ENCODE measurements at places on chromosomes 13 and 19.
A peak's percentile ranks its signal among the peaks of the same experiment; 100 is the strongest.

DNA sequence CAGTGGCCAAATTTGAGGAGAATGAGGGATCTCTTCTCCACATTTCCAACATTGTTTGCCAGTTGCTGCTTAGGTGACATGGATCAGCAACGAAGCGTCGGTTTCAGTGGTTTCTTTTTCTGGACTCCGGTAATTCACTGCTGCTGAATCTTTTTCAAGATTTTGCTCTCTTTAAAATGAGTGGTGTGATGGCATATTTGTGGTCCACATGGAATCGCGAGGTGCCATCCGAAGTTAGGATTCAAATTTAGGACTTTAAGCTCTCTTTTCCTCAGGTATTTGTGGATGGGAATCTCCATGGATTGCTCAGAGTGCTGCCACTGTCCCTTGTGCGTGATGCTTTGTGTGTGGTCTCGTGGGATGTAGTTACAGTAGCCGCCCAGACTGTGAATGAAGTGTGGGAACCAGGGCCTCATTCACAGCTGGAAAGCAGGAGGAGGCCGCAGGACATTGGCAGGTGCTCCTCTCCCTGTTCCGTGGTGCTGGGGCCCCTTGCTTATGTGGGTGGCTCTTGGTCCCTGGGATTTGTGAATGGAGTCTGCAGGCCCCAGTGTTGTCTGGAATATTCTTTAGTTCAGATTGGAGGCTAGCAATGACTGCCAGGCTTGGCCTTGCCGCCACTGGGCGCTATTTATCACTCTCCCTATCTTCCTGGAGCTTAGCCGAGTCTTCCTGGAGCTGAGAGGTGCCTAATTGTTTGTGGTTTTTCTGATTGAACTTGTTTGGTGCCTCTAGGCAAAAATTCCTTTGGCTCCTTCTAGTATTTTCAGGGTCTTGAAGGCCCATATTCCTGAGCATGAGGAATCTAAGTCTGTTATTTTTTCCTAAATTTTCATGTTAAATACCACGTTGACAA lies 1.5 kb downstream of the ILF3 start:
- DNase-seq = peak; percentile 42

DNA sequence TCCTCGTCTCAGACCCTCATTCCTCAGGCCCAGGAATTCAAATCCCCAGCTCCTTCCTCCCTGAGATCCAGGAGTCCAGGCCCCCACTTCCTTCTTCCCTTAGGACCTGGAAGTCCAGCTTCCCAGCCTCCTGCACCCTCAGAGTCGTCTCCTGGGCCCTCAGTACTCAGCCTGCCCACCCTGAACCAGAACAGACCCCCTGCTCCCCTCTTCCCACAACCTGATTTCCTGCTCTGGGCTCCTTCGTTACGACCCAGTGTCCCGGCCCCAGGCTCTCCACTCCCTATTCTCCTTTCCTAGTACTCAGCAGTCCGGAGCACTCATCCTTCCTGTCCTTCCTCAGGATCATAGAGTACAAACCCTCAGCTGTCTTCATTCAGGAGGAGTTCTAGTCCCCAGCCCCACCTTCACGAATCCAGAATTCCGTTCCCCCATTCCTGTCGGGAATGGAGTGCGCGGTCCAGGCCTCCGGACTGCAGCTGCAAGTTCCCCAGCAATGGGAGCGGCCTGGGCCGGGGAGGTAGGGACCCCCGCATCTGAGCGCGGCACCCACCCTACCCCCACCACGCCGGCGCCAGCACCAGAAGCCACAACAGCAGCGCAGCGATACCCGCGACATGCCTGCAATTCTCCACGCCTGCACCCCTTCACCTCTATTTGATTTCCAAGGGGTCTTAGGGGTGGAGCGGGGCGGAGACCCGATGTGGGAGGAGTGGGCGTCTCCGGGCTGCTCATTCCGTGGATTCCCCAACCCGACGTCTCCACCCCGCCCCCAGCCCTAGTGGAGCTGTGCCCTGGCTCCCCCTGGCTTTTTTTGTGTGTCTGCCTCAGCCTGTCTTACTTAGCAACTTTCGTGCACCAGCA lies 12.7 kb downstream of the EGLN2 start:
- DNase-seq = no peak

DNA sequence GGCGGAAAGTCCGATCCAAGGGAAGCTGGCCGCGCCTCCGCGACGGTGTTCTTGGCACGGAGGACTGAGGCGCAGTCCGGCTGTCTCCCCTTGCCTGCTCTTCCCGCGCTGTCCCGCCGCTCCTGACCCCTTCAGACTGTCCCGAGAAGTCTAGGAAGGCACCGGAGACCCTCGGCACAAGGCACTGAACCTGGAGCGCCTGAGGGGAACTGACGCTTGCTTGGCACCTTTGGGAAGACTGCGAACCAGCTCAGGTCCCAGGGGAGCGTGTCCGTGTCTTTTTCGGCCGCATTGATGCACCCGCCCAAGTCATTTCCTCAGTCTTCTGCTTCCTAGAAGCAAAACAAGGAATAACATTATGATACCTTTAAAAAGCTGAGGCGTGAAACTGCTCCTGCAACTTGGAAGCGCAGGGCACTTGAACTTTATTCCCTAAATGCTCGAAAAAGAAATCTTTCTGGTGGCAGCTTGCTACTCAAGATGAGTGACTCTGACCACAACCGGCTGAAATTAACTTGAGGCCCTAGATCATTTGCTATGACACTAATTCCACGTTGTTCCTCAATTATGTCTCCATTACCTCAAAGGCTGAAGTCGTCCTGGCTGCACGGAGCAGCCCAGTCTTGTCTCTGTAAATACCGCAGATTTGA lies 735 bp upstream of the FLT1 start:
- DNase-seq = no peak

DNA sequence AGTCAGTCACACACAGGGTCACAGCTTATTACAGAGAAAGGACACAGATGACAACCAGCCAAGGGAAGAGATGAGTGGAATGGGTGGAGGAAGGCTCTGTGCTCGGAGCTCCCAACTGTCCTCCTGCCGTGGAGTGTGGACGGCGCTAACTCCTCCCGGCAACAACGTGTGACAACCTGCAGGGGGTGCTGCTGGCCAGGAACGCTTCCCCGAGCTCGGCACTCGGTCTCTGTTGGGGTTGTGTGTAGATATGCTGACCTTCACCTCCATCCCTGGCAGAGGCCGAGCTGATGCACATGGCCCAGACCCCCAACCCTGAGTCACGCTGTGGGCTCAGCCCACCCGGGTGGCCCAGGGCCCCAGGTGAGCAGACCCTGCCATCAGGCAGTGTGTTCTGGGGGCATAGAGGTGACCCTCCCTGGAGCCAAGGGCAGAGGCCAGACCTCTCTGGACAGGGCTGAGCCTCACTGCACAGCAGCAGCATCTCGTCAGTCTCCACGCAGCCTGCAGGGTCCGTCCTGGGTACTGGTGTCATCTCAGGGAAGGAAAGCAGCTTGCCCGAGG lies 14.1 kb downstream of the ZNF444 start:
- DNase-seq = no peak

- no peak for DNase-seq
Measured at GRCh38 chr13:35923347-35923746, 207.8 kb downstream of the DCLK1 start.

GRCh38 chr13:67306742-67307141 lies 76.6 kb upstream of the PCDH9 start:
- no peak for DNase-seq

DNA sequence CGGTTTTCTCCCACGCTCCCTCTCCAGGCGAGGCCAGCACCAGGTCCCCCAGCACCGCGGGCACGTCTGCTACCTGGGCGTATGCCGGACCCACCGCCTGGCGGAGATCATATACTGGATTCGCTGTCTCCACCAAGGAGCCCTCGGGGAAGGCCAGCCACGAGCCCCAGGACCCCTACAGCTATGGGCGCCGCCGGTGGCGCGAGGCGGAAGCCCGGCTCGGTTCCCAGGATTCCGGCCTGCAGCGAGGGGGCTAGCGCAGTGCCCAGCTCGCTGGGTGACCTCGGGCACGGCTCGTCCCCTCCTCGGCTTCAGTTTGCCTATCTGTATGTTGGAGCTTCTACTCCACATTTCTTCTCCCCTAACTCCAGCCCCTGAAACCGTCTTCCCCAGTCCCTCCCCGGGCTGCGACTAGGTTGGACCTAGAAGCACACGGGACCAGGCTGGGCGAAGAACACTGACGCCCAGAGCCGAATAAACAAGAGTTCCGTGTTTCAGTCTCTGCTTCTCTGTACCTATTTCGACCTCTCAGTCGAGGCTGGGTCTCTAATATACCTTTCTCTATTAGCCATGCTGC lies 749 bp upstream of the CPT1C start:
- no peak for DNase-seq

DNA sequence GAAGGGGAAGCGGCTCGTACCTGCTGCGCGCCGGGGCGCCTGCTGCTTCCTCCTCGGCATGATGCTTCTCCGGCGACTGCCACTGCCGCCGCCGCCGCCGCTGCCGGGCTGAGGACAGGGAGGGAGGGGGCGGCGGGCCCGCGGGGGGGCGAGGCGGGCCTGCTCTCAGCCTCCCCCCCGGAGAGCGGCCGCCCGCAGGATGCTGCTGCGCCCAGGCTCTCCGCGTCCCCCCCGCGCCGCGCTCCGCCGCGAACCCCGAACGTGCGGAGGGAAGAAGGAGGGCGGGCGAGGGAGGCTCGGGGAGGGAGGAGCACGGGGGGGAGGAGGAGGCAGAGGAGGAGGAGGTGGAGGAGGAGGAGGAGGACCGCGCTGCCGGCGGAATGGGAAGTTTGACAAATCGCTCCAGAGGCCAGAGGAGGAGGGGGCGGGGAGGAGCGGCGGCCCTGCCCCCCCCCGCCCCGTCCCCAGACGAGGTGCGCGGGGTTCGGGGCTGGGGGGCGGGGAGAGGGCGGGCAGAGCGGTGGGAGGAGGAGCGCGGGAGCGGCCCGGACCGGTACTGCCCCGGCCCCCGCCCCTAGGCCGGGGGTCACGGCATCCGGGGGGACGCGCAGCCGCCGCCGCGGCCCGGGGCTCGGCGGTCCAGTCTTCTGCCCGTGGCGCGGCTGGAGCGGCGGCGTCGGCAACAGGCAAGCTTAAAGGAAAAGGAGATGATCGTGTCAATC lies at the start of gene TSHZ3:
TSHZ3 (minus strand) TSS at position 277 of the 722 bp plus-strand sequence; CDS start at position 60, 217 bp downstream.
- DNase-seq = peak; percentile 70

GRCh38 chr13:99658261-99658991 lies 157.2 kb downstream of the TM9SF2 start:
- DNase-seq = no peak

- DNase-seq = no peak
Measured at GRCh38 chr19:58535857-58536256, 8.0 kb upstream of the TRIM28 start.

GRCh38 chr13:35979361-35979951 lies 151.7 kb downstream of the DCLK1 start:
- DNase-seq = no peak

DNA sequence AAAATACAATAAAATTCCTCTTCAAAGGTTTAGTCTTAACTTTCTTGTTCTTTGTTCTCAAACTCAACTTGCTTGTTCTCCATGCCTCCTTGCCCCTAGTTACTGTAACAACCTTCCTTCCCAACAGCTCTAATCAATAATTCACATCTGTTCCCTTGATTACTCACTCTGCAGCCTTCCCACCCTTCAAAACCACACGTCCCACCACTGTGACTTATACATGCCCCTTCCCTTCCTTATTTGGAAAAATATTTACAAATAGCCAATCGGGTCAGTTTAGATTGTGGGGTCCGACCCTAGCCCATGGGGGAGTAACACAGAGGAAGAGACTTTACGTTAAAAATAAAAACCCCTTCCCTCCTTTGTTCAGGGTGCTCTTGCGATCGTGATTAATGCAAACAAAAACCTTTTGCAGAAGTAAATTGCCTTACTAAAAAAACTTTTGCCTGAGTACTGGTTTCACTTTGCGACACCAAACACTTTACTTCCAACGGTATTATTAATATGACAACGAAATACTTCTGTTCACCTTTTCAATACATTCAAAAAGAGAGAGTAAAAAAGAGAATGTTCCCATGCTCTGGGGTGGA lies 512 bp upstream of the ZNF93 start:
- no peak for DNase-seq

DNA sequence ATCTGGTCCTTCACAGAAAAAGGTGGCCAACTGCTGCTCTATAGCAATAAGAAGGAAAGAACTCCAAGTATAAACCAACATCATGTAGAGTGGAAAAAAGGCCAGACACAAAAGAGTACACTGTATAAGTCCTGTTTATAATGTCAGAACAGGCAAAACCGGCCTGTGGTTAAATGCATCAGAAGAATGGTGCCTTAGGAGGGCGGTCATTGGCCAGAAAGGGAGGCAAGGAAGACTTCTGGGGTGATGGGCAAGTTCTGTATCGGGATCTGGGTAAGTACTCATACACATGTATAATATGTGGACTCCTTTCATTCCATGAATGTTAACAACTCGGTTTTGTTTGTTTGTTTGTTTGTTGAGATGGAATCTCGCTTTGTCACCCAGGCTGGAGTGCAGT lies 4.1 kb downstream of the ETHE1 start:
- DNase-seq = no peak

DNA sequence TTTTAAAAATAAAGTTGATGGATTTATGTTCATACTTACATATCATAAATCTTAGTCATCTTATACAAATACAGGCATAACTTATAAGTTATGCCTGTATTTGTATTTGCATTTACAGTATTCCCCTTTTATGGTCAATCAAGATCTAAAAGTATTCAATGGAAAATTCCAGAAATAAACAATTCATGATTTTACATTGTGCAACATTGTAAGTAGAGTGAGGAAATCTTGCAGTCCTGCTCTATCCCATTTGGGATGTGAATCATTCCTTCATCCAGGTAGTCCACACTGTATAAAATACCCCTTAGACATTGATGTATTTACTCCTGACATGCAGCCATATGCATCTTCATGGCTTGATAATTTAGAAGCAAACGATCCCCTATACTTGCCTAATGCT lies 795.3 kb downstream of the SLITRK1 start:
- DNase-seq = no peak

DNA sequence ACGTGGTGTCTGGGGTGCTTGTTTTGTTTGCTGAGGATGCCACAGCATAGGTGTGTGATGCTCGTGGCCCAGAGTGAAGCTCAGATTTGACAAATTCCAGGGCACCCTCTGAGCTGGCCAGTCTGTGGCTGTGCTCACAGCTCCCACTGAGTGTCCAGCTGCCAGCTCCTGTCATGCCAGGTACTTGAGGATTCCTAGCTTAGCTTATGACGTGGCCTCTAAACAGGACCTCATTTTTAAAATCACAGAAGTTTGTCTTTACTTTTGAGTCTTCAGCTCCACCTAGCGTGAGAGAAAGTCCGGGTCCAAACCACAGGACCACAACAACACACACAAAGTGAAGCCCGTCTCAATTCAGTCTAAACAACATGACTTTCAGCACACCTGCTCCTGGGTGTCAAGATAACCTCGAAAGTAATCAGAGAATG lies 117.3 kb downstream of the RAB20 start:
- no peak for DNase-seq

GRCh38 chr19:2362970-2363300 lies 2.9 kb downstream of the TMPRSS9 start:
- no peak for DNase-seq

DNA sequence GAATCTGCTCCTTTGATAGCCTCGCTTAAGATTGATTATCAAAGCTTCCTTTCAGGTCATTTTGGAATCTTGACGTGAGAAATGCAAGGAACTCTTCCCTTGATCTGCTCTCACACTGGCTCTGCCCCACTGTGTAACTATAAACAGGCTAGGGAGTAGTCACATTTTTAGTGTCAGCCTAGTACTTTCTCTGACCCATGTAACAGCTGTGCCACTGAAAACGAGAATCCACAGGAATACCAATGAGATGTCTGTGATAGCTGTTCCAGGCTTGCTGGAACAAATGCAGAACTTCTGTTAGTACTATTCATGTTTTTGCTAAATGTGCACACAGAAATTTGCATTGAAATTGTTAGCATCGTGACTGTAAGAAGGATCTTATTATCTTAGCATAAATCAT lies 221.3 kb downstream of the MYO16 start:
- DNase-seq = no peak

Data from SW 1271 (cell line).